Skin of body (tissue), 3 donors: ENCODE measurements at places on chromosomes 7 and 10. TPM values are rescaled to one million over a fixed set of nuclear protein-coding genes. Genes with fewer than 3 reads are reported as not detected.

The SPDYE11 gene
- 0.10 TPM for total RNA-seq

The CPN1 gene
- total RNA-seq = not detected

The NME8 gene
- 0.79 TPM for total RNA-seq

The EBLN1 gene
- not detected for total RNA-seq

The LRRC61 gene
- 3.0 TPM for total RNA-seq

The NKX1-2 gene
- 0.20 TPM for total RNA-seq

The LRIT1 gene
- total RNA-seq = not detected

The MAGI2 gene
- total RNA-seq = 6.9 TPM

The HOGA1 gene
- 0.99 TPM for total RNA-seq

The ASB10 gene
- 0.69 TPM for total RNA-seq

The EIF4EBP2 gene
- 36.0 TPM for total RNA-seq

The GRB10 gene
- total RNA-seq = 26.9 TPM

The SEPHS1 gene
- 38.3 TPM for total RNA-seq

The IQUB gene
- 0.49 TPM for total RNA-seq

The PPP1R9A gene
- 15.0 TPM for total RNA-seq

The TMEM225B gene
- 0.89 TPM for total RNA-seq

The ANKRD30A gene
- 0.30 TPM for total RNA-seq

The MRPS24 gene
- 22.5 TPM for total RNA-seq

The NAT16 gene
- not detected for total RNA-seq

The TMEM120A gene
- 24.2 TPM for total RNA-seq

The ZNF783 gene
- 10.2 TPM for total RNA-seq

The CCL24 gene
- 1.2 TPM for total RNA-seq

The FANK1 gene
- total RNA-seq = 3.1 TPM

The CASP7 gene
- total RNA-seq = 21.8 TPM

The DPP6 gene
- total RNA-seq = 2.0 TPM

The WEE2 gene
- 0.10 TPM for total RNA-seq

The NXPH1 gene
- total RNA-seq = 0.10 TPM

The C7orf25 gene
- total RNA-seq = 2.9 TPM

The PIP gene
- total RNA-seq = not detected

The CCDC3 gene
- total RNA-seq = 36.3 TPM

The PHKG1 gene
- total RNA-seq = 8.9 TPM

The KEL gene
- total RNA-seq = 4.5 TPM

The TMEM196 gene
- under 0.01 TPM for total RNA-seq

The ADAM12 gene
- total RNA-seq = 22.8 TPM

The LAMB1 gene
- 212 TPM for total RNA-seq

The AGMO gene
- total RNA-seq = 1.4 TPM
